Stimulated activated CD4-positive, alpha-beta T cell treated with anti-CD3 and anti-CD28 coated beads, Interleukin-15, amount 100 ng/mL, for 24 hours (primary cell): ENCODE measurements at places on chromosomes 6 and 20.

- DNase-seq = no peak
Measured at GRCh38 chr6:66675906-66676305, 968.9 kb upstream of the EYS start.

DNA sequence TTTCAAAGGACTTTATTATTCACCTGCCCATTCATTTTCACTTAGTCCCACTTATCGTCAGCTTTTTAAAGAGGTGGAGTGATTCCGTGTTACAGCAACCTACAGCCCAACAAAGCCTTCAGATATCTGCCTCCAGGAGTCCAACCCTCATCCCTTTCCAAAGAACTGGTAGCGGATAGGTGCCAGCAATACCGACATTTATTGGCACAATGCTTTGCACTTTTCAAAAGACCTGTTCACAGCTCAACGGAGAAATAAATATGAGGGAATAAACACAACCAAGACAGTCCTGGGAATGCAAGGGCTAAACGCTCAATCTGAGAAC lies 819 bp upstream of the MTRF1L start:
- DNase-seq = no peak

DNA sequence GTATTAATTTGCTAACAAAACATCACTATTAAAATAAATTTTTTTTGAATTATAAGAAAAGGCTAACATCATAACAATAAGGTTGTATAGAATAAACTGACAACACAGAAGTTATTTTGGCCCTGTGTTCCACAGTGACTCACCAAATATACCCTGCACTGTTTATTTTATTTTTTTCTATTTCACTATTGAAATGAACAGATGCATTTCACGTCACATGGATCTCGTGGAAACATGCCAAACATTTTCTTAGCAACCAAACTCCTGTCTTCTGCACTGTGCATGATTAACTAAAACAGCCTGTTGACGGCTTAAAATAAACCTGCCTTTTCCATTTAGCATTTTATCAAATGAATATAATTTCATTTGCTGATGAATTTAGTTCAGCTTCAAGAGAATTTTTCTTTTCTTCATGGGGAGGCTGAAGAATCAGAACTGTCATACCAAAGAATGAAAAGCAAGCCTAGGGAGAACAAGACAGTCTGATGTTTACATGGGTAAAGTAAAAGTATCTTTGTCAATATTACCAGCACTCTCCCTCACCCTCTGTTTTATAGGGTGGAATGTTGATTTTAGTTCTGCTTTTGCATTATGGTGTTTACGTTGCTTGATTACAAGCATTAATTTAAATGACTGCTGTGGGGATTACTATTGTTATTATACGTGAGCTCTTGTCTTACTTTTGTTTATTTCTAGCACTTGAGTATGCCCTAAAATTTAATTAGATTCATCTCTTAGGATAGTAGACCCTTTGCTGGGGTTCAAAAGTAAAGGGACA lies 115.3 kb downstream of the LCA5 start:
- DNase-seq = no peak

- no peak for DNase-seq
Measured at GRCh38 chr6:170449835-170450753, 103.0 kb downstream of the PSMB1 start.

DNA sequence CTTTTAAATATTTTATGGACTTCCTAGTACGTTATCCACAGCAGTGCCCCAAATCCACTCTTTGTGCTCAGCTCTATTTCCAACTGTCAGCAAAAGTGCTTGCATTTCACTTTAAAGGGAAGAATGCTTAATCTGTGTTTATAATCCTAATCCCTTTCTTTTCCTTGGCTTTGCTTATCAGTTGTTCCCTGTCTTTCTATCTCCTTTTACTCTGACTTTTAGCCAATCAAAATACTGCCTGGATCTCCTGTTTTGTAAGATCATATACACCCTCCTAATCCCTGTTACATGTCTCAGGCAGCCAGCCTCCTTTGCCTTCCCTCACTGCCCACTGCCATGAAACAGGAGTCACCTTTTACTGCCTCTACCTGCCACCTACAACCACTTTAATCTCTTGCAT lies 102.9 kb downstream of the AIG1 start:
- no peak for DNase-seq

DNA sequence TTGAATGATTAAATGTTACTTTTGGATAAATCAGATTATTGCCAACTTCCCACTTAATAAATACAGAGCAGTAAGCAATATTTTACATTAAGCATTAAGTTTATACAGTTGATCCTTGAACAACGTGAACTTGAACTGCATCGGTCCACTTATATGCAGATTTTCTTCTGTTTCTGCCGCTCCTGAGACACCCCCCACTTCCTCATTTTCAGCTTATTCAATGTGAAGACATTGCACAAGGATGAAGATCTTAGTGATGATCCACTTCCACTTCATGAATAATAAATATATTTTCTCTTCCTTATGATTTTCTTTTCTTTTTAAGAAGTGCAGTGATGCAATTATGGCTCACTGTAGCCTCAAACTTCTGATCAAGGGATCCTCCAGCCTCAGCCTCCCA lies 167.2 kb downstream of the LINC00237 start:
- no peak for DNase-seq

DNA sequence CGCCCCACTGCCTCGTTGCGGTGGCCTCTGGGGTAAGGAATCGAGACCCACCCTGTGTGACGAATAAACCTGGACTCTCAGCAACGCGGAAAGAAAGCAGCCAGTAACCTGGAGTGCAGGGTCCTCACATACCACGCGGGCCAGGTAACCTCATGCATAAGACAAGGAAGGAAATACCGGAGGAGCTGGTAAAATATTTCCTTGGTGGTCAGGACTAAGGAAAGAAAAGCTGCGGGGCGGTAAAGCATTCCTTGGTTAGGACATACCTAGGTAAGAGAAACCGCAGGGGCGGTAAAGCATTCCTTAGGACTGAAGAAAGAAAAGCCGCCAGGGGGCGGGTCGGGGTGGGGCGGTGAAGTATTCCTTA lies 80.7 kb downstream of the SYTL3 start:
- DNase-seq = no peak
